ENCODE measurements at places on chromosomes 6 and 20. TPM values are rescaled to one million over a fixed set of nuclear protein-coding genes. Genes with fewer than 3 reads are reported as not detected.

MAP7 gene
- total RNA-seq = 2.2 TPM

ANKRD66 gene
- not detected for total RNA-seq

ANKRD6 gene
- total RNA-seq = 13.7 TPM

PFDN6 gene
- 47.5 TPM for total RNA-seq

DNA sequence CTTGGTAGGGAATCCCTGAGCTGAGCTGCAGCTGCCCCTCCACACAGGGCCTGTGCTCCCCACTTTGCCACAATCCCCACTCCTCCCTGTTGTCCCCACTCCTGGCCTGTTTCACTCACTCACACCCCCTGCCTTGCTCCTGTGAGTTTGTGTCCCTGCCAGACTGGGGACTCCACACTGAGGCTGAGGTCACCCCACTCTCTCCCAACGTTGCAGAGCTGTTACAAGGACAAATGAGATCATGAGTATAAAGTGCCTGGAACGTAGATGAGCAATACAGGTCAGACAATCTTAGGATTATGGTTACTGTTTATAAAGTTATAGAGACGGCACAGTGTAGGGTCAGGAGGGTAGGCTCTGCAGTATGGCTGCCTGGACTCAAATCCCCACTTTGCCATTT lies 426.0 kb upstream of the SULF2 start:
- DNase-seq = no peak

GRCh38 chr20:41046716-41047115 lies 18.1 kb downstream of the TOP1 start:
- DNase-seq = no peak

- peak; percentile 78 for DNase-seq
Measured at GRCh38 chr6:52724406-52725121, 38.7 kb downstream of the GSTA2 start.

- no peak for DNase-seq
Measured at GRCh38 chr20:23150304-23151007, 64.3 kb upstream of the CD93 start.

GRCh38 chr6:96743496-96743895 lies 93.8 kb downstream of the GPR63 start:
- DNase-seq = no peak
